ENCODE measurements at places on chromosomes 11 and 22.

GRCh38 chr11:32494629-32495028, 59.3 kb upstream of the WT1 start:
- no peak for DNase-seq

DNA sequence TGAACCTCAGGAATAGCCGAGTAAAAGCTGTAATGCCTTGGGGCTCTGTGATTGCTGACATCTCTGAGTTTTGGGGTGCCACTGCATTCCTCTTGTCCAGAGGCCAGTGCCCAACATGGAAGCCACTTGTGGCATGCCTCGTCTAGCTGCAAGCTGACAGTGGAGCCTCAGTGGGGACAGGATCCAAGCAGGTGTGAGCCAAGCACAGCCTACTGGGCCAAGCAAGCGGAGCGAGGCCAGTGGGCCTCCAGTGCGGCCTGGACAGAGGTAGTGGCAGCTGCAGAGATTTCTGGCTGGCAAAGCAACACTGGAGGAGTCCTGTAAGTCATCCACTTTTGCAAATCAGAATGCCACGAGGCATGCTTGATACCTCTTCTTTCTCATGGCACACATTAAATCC, 1038.2 kb upstream of the CNTN5 start:
- DNase-seq = no peak

DNA sequence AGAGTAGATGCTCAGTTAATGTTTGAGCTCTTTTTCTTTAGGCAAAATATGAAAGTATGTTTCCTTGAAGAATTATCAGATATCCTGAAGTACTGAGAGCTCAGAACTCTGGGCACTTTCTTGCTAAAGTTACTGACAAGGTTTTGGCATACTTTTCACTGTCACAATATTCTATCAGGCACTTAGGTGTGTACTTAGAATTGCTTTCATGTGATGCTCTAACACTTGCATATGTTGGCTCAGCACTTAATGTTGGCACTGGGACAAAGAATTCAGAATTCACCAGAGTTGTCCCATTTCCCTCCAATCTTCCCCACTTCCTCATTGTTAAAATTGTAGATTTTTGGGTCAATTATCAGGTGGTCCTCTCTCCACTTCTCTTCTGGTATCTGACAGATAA, 5.0 kb downstream of the MMP20 start:
- DNase-seq = no peak

DNA sequence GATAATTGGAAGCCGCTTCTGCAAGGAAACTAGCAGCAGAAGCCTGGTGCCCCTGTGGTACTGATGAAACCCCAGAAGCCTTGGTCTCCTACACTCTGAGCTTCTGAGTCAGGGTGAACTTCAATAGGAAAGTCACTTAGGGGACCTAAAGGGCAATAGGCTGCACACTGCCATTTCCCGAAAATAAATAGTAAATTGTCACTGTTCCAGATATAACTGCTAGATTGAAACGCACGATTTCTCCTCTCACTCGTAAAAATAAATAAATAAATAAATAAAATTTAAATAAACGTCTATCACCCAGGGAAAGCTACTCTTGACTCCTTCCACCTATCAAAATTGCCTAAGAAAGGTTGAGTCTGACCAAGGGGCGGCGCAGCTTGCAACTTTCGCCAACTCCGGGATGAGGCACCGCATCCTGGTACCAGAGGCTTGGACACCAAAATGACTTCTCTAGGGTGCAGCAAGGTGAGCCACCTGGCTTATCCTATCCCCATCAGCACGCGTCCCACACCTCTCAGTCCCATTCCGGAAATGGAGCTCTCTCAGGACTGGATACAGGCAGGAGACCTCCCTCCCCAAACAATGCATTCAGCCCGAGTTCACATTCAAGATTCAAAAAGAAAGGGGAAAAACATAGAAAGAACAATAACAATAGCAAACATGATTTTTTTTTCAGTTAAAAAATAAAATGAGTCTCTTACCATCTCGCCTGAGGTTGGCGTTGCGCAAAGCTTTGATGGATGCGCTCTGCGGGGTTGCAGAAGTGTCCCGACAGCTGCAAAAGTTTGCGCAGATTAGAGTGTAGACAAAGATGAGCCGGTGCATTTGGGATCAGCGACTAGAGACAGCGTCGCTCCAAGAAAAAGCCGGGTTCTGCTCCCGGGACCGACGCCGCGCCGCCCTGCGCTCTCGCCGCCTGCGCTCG, 583 bp downstream of the PDGFD start:
- no peak for DNase-seq

- DNase-seq = no peak
Observed at GRCh38 chr11:19474954-19475721, 234.4 kb upstream of the E2F8 start.

- DNase-seq = no peak
Observed at GRCh38 chr22:17627961-17628405, 566 bp downstream of the ATP6V1E1 start.

DNA sequence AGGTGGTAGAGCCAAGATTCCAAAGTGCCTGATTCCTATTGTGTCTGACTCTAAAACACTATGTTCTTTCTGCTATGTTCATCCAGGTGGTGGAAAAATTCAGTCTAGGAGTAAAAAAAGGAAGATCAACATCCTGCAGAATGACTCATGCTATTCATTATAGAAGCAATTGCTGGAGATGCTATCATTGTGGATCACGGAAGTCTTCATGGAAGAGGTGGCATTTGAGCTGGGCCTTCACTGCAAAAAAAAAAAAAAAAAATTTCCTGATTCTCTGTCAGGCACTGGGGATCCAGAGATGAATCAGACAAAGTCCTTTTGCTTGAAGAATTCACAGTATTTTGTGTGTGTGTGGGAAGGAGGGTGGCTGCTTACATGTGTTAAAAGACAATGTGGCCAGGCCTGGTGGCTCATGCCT, 1.4 kb upstream of the UVRAG start:
- no peak for DNase-seq

Measured in activated naive CD4-positive, alpha-beta T cell treated with anti-CD3 and anti-CD28 coated beads, Interleukin-2, amount 10 ng/mL, durations not matched to agents 7 days and 5 days (primary cell).